CD4-positive, CD25-positive, alpha-beta regulatory T cell (primary cell): ENCODE measurements at places on chromosomes 1 and 21.

DNA sequence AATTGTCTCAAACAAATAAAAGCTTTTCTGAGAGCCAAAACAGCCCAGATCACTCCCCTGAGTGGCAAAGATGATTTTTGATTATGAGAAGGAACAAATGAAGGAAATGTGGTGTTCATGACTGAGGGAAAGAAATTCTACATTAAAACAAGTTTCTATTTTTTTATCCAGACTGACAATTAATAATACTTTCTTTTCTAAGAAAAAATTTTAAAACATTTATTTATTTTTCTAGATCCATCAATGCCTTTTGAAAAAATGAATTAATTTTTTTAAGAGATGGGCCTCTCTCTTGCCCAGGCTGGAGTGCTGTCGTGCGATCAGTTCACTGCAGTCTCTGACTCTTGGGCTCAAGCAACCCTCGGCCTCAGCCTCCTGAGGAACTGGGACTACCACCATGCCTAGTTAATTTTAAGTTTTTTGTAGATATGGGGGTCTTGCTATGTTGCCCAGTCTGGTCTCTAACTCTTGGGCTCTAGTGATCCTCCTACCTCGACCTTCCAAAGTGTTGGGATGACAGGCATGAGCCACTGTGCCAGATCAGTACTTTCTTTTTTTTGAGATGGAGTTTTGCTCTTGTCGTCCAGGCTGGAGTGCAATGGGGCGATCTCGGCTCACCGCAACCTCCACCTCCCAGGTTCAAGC, 11.2 kb upstream of the TXNIP start:
- DNase-seq: no peak

DNA sequence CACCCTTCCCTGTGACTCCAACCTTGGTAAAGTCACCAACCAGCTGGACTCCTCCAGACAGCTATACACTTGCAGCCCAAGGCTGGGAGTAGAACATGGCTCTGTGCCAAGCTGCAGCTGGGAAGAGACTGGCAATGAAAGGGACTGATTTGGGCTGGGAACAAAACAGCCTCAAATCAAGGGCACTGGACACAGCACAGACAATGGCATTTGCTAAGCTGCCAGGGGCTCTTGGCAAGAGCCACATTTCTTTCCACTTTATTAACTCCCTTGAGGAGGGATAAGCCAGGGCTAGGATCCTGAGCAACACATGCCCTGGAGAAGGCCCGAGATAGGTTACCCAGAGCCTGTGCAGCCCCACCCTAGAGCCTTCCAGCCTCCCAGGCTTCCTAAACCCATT, 12.0 kb downstream of the SYT11 start:
- DNase-seq: no peak

- no peak for DNase-seq
Observed at GRCh38 chr1:119602169-119602568, 45.9 kb downstream of the ZNF697 start.

- DNase-seq: no peak
Observed at GRCh38 chr1:29683472-29683871, 447.1 kb downstream of the PTPRU start.

DNA sequence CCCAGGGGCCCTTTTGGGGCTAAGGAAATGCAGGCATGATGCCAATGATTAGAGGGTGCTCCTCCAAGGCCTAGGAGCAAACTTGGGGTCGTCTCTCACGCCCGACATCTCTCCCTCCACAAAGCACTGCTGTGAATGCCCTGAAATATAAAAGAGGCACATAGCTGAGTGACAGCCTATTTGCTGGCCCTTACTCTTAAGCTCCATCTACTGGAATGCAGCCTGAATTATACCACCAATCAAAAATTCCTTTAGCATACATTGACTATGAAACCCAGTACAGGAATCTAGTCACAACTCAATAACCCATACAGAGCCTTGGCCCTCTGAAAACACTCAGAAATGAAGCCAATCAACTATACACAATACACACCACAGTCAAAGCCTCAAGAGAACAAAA, 105.5 kb downstream of the LRIG2 start:
- no peak for DNase-seq

DNA sequence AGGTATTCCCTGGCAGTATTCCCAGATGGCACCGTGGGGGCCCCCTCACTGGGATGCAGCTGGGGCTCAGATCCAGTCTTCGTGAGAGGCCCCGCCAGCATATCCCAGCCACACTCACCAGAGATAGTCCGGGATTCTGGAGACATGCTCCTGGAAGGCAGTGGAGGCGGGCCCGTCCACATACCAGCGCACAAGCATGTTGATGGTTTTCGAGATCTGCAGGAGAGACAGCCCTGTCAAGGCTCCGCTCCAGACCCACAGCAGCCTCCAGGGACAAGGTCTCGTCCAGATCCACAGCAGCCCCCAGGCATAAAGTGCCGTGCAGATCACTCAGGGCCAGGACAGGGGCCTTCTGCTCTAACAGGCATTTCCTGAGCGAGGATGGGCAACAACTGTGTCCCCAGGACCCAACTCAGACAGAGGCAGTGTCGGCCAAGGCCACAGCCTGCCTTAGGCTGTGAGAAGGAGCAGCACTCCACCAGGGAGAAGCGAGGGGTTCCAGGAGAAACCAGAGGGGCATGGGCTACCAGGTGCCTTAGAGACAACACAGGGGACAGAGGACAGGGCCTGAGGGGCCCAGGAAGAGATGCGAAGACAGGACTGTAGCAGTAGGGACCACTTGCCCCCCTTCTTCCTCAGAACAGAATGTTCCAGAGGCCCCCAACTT, 14.8 kb downstream of the LSS start:
- no peak for DNase-seq
